ENCODE measurements at places on chromosomes 3 and 15.

- no peak for DNase-seq
These were observed 88.5 kb upstream of the PFN2 start for GRCh38 chr3:150059241-150059640.

DNA sequence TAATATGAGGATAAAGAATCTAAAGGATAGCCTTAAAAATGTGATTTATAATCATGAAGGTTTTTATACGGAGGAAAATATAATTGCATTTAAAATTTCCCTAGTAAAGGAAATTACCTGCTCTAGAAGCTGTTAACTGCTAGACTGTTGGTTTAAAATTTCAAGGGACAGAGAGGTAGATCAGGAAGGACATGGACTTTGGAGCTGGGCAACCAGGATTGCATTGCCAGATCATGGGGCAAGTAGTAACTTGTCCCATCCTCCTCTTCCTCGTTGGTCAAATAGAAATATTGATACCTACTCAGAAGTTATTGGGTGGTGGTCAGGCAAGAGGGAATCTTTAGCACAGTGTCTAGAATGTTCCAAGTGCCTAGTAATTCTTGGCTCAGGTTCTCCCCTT, 525.1 kb downstream of the MFSD1 start:
- DNase-seq: no peak

DNA sequence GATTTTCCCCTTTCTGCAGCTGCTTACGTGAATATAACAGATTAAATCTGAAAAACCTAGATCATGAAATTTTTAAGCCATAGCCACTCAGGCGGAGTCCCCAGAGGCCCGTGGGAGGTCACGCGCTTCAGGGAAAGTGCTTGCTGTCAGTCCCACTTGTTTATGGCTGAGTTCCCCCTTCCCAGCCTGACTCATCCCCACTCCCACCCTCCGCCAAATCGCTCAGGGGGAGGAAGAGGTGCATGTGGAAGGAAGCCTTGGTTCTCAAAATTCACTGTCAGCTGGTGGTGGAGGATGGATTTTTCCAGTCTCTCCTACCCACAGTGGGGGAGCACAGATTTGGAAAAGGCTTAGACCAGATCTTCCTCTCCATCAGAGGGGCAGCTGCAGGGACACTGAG, 67.4 kb downstream of the CORO2B start:
- DNase-seq: no peak

GRCh38 chr3:82353306-82354171, 592.1 kb upstream of the GBE1 start:
- DNase-seq: no peak

DNA sequence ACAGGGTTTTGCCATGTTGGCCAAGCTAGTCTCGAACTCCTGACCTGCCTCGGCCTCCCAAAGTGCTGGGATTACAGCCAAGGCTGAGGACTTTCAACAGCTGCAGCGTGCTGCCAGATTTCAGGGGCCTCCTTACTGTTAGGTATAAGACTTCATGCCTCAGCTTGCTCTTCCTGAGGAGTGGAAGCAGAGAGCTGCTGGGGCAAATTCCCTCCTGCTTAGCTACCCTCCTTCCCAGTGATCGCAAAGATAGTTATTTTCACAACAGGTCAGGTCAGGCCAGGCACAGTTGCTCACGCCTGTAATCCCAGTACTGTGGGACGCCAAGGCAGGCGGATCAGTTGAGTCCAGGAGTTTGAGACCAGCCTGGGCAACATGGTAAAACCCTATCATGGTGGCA, 2.6 kb upstream of the CPNE9 start:
- DNase-seq: no peak

GRCh38 chr3:23537101-23537551, 268.6 kb upstream of the UBE2E1 start:
- DNase-seq: no peak

DNA sequence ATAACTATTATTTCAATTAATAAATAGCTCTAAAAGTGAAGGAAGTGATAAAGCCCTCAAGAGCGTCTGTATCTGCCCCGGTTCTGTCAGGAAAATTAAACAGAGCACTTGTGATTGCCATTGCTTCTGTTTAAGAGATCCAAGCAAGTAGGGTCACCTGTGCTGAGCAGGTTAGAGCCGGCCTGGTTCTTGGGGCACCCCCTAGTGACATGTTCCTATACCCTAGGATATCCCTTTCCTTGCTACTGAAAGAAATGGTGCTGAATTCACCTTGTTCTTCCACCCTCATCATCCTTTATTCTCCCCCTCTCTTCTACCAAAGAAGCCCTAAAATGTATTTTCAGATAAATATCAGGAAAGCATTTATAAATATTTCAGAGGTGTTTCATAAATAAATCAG, 323.5 kb downstream of the RORA start:
- no peak for DNase-seq

GRCh38 chr3:11570251-11570650, 73.5 kb downstream of the VGLL4 start:
- no peak for DNase-seq

DNA sequence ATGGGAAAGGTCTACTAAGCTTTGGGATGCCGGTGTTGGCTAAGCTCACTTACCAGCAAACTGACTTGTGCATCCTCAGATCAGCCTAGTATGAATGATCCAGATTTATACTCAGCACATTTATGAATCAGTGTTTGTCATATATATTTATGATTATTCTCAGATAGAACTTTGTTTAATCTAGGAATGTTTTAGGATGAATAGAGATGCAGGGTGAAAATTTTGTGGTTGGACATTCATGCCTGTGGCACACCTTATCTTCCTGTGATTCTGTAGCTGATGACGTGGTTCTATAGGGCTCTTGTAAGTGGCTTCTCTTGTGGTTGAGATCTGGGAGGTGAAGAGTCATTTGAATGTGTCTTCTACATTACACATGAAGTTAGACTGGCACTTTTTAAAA, 11.4 kb downstream of the CDIN1 start:
- DNase-seq: no peak

GRCh38 chr3:156892701-156893100, 66.5 kb downstream of the LEKR1 start:
- no peak for DNase-seq

DNA sequence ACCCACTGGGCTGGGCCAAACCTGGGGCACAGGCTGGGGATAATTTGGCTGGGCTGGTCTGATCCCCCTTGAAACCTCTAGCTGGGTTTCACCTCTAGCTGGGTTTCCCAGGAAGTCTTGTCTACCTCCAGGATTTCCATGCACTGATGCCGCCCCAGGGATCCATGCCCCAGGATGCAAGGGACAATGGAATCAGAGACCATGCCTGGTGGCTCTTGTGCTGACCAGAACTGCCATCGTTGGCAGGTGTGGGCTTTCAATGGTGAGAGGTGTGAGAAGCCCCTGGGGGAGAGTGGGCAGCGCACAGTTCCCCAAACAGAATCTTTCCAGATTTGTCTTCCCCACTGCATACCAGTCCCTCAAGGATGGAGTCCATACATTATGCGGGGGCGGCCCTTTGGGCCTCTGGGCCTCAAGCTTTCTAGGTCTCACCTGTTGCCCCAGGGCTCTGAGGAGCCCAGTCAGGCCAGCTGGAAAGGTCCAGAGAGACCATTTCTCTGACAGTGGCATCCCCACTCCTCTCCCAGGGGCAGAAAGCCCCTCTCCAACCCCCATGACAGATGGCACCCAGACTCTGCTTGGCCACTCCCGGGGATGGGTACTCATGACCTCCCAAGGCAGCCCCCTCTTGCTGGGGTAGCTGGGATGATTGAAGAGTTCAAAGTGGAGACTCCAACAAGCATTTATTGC, 35.4 kb downstream of the EPHB3 start:
- no peak for DNase-seq

DNA sequence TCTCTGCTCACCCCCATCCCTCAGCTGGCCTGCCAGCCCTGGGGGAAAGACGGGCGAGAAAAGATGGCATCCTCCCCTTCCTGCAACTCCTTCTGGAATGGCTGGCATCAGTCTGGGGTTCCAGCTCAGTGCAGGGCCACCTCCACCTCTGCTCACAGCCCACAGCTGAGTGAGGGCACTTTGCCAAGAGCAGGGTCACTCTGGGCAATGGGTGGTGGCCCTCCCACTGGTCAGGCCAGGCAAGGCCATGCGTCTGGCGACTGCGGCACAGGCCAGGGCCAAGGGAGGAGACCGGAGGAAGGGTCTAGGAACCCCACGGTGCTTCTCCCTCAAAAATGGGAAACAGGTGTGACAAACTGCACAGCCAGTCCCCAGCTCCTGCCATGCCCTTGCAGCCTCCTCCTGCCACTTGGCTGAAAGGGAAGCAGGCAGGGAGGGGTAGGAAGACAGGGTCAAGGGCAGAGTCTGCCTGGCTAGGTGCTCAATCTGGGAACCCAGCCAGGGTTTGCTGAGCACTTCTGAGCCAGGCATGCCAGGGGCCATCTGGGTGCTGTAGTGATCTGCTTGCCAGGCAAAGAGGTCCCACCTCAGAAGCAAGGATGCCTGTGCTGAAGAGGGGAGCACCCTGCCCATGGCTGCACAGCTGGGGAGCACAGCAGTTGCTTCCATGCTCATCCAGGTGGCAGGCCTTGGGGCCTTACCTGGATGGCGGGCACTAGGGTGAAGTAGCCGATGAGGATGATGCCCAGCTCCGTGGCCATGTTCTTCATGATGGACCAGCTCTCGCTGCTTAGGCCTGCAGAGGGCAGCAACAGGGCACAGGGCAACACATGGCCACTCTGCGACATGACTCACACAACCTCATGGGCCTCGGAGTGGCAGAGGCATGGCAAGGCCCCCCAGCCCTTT, 41.2 kb downstream of the PTPN23 start:
- DNase-seq: peak; percentile 55

DNA sequence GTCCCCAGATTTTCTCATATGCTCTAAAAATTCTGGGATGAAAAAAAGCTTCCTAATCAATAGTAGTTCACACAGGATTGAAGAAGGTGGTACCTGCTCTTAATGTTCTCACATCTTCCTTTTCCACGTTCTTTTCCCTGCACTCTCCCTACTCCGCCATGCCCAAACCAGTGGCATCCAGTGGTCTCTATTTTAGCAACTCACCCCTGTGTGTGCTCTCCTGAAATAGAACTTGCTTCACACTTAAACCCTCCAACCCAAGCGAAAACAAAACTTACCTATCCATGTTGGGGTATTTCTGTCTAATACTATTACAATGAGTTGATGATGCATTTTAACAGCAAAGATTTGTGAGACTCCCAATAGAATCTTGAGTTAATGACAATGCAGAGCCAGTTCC, 148.8 kb downstream of the PLD1 start:
- DNase-seq: no peak

- no peak for DNase-seq
These were observed 216.8 kb downstream of the ERC2 start for GRCh38 chr3:56251343-56251945.

DNA sequence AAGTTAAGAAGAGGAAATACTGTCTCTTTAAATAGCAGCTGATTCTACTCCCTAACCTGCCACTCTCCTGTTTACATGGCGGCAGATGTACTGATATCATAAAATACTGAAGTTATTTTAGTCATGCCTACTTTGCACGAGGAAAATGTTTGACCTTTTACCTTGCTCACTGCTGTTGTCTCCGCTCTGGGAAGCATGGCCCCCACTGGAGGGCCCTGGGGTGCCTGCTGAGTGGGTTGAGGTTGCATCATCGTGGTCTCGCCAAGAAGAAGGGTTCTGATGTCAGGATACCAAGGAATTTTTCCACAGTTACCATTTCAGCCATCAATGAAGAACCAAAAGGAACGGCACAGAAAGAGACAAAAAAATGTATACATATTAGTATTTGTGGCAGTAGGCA, 16.7 kb downstream of the MEIS2 start:
- no peak for DNase-seq

DNA sequence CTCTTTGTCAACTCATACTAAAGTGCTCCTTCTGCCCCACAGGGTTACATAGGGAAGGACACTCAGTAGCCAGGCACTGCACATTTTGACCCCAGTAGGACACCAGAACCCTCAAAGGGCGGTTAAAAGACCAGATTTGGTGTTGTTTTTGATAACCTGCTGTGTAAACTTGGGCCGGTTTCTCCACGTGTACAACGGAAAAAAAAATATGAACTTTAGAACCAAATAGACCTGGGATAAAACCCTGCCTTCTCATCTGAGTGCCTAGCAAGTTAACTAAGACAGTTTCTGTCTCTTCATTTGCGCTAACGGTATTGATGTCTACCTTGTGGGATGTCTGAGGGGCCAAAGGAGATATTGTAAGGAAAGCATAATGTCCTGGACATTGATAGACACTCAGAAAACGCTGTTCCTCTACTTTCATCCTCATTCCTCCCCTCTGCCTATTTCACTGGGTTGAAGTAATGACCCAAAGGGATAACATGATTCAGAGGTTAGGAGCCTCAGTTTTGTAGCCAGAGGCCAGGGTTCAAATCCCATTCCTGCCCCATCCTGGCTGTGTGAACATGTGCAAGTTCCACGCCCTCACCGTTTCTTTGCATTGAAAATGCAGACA, 155.9 kb upstream of the LPP start:
- no peak for DNase-seq

DNA sequence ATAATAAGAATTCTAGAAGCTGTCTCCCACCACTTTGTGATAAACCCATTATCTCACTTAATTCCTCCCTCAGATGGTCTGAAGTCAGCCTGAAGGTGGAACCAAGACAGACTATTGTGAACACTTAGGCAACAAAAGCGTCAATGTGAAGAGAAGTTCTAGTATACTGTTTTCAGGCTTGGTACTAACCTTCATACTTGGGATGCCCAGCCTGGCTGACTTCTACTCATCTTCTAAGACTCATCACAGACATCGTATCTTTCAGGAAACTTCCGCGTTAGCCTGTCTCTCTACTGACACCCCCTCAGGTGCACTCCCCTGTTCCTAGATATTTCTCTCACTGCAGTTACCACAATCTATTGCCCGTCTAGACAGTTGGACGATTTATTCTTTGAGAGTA, 201.2 kb downstream of the SATB1 start:
- DNase-seq: no peak

- DNase-seq: no peak
These were observed 371.8 kb downstream of the IL20RB start for GRCh38 chr3:137329594-137329993.

DNA sequence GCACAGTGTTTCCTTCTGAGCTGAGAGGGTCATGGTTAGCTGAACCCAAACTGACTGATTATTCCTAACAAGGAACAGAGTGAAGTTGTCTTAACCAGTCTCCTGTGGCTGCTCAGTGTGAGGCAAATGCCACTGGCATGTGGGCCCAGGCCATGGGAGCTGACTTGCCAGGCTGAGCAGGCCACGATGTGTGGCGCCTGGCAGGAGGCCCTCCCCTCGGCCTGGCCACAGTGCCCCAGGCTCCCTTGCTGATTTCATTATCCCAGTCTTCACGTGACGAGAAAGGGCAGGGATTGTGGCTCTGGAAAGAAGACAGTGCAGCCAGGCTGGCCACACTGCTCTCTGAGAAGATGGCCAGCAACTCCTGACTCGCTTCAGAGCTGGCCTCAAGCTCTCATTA, 58.8 kb downstream of the SLCO2A1 start:
- DNase-seq: no peak

GRCh38 chr3:14352002-14352627, 50.3 kb upstream of the SLC6A6 start:
- no peak for DNase-seq
